ENCODE measurements at places on chromosomes 7 and 10.
A peak's percentile ranks its signal among the peaks of the same experiment; 100 is the strongest.

GRCh38 chr7:114922652-114923402 is 933 bp downstream of the MDFIC start:
- DNase-seq = peak; percentile 9

- no peak for DNase-seq
These were observed 57.2 kb downstream of the FAM171A1 start for GRCh38 chr10:15313843-15314242.

DNA sequence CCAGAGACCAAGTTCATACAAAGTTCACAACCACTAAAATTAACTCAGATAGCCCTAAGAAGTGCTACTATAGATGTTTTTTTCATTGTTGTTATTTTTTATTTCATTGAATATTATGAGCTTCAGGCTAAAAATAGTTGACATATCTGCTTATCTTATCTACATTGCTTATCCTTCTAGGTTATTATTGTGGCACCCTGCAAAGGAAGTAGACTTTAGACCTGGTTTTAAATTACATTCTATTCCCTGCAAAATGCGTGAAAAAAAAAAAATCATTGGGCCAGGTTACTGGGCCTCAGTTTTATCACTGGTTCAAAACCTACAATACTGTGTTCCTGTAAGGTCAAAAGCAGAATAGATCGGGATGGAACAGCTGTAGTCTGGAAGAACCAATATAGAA is 811.0 kb downstream of the GRM8 start:
- no peak for DNase-seq

DNA sequence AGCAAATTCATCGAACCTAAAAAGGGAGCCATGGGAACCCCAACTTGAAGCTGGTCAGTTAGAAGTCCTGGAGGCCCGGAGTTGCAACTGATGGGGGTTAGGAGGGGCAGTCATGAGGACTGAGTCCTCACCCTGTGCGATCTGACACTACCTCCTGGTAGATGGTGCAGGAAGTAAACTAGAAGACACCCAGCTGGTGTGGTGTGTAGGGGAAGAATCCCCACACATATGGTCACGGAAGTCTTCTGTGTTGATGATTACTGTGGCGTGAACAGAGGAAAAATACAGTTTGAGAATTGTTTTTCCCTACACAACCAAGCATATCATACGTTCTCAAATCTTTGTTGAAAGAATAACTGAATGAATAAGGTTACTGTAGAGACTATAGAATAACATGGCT is 164.6 kb upstream of the KCTD7 start:
- DNase-seq = no peak

- no peak for DNase-seq
These were observed 11.0 kb downstream of the ZMIZ1 start for GRCh38 chr10:79079490-79080355.

DNA sequence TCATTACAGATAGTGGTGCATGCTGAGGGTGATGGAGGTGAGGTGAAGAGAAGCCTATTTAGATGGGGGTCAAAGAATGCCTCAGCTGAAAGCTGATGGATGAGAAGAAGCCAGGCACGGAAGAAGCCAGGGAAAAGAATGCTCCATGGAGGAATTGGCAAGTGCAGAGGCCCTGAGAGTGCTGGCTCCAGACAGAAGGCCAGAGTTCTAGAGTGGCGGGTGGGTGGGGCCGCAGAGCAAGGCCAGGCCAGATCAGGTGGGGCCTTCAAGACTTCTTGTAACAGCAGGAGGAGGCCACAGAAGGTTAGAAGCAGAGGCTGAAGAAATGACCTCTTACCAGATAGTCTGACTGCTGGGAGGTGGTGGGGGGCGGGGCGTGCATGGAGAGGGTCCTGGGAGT is 7.3 kb downstream of the EEPD1 start:
- no peak for DNase-seq

- DNase-seq = no peak
These were observed 31.8 kb downstream of the KLRG2 start for GRCh38 chr7:139451638-139452037.
